Lower lobe of right lung (tissue), 2 donors: ENCODE measurements at places on chromosomes 13 and 19.
A peak's percentile ranks its signal among the peaks of the same experiment; 100 is the strongest.

GRCh38 chr19:3725640-3726310 is 17.6 kb downstream of the TJP3 start:
- DNase-seq: peak; percentile 68

DNA sequence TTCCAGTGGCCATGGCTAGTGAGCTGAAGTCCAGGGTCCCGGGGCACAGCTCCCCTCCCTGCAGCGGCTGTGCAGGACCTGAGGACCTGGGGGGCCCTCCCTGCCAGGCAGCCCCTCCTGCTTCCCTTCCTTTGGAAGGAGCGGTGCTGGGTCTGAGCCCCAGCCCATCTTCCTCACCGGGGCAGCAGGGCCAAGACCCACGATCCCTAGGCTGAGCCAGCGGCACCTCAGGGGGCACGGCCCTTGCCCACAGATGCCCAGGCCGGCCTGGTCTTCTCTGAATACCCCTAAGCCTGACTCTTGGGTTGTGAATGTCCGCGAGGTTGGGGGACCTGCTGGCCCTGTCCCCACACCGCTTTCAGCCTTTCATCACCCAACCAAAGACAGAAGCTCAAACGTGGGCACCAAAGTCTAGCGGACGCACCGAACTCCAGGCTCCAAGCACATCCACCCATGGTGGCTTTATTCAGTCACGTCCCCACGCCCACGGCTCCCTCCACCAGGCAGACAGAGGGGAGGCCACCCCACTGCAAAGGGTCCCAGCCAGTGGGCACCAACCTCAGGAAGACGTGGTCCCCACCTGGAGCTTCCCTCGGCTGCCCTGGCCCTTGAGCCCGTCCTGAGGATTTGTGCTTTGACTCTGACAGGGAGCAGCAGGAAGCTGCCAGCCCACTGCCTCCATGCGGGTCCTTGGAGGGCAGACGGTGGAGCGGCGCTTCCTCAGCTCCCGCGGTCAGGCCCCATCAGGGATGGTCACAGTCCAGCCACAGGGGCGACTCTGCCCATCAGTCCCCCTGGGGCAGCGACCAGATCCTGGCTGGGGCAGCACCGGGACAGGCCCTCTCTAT is 8.3 kb upstream of the MEX3D start:
- no peak for DNase-seq

DNA sequence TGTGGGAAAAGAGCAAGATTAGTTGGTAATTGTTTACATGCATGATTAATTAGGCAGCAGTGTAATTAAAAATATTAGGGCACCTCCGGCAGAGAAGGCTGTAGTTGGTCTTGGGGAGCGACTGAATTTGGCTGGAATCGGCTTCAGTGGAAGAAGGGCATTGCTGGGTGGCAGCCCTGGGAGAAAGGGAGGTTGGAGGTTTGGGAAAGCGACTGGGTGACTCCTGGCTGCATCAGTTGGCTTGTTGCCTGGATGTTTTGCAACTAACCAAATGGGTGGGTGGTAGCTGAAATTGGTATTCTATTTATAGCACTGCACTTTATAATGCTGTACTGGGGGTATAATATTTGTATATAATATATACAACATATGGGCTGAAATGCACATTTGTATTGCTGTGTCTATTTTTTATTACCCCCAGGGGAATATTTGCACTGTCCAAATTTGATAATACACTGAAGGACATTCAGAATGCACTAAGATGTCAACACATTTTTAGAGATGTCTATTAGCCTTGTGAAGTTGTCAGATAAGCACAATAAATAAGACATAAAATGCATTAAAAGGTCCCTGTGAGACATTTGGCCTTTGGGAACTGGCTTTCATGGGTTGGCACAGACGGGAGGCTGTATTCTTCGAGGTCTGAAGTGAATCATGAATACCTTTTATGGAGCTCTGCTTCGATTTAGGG is 1.7 kb downstream of the B3GLCT start:
- no peak for DNase-seq

GRCh38 chr19:40089462-40089861 is 1.3 kb downstream of the ZNF780A start:
- DNase-seq: no peak

- no peak for DNase-seq
These were observed 267.1 kb downstream of the TBC1D4 start for GRCh38 chr13:75214846-75215245.

- no peak for DNase-seq
These were observed 254.3 kb downstream of the NDFIP2 start for GRCh38 chr13:79735228-79735627.

DNA sequence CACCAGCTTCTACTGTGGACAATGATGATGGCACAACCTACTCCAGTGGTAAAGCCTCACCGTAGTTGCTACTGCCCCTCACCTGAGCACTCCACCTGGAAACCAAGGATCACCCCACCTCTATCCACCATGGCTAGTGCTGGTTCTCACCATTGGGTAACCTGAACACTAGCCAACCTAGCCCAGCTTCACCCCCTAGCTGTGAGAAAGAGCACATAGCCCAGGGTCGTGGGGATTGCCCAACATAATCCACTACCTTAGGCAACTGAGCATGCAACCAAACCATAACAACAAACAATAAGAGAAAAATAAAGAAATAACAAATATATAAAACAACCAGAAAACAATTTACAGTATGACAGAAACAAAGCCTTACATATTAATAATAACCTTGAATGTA is 560.1 kb downstream of the DIAPH3 start:
- no peak for DNase-seq

DNA sequence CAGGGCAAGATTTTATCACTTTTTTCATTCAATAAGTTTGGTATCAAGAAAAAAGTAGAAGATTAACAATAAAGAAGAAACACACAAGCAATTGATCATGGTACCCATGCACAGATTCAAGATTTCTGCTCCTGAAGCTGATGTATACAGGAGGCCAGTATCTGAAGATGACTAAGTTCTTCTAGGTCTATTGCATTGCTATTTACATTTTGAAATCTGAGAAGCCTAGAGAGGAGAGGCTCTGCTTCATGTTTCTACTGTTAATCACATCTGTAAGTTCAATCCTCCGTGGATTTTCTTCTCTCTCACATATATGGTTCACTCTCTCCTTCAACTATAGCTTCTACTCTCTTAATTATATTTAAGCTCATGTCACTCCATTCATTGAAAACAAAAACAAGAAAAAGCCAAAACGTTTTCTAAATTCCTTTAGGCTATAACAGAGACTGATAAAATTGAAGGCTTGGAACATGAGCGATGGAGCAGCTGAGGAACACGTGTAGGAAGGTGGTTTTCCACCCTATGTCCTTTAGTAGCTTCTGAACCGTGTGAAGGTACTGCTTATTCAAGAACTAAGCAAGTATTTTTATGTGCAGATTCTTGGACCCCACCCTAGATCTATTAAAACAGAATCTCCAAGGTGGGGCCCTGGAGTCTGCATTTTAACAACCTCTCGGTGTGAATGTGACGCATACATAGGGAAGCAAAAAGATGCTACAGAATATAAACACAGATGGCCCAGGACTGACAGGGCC is 198.2 kb downstream of the EFNB2 start:
- no peak for DNase-seq

DNA sequence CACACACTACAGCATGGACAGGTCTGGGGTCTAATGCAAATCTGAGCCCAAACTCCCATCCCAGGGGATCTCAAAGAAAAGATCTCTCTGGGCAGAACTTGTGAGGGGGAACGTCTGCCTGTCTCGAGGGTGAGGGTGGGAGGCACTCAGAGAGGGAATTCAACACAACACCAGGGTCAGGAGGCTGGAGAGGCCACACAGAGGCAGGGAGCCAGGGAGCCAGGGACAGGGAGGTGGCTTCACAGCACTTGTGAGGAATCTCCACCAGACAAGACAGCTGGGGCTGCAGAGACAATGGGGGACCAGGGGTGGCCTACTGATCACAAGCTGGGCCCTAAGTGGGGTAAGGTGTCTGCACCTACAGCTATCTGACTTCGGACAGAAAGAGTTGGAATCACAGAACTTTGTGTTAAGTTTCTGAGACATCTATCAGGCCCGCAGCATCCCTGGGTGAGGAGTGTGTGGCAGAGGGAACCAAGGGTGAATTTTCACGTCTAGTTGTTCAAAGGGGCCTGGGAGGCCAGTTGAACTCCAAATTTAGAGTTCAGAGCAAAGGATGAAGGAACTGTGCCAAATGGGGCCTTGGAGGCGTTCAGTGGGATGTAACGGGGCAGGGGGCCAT is 12.7 kb upstream of the AKAP8L start:
- DNase-seq: no peak

DNA sequence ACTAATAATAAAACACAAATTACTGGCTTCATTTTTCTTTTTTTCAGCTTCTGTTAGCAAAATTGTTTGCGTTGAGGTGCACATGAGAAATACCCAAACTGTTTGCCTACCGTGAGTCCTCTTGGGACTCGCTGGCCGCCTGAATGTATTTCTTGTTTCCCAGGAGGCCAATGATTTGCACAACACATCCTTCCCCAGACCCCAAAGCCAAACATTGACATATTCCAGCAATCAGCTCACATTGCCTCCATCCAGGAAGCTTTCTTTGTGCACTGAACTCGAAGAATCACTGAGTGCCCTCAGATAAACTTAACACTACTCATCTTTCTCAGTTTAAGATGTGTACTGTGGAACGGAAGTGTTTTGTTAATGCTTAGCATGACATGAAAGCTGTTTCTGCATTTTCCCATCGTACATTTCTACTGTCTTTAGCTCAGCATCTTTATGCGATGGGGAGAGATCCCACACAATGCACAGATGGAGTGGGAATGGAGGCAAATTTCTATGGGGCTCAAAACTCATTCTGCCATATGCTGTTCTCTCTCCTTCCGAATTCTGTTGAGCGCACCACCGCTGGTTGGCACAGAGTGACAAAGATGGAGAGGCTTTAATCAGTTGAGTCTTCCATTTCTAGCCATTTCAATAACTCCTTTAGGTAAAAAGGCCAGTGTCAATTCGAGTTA is 399.5 kb downstream of the RFC3 start:
- no peak for DNase-seq

DNA sequence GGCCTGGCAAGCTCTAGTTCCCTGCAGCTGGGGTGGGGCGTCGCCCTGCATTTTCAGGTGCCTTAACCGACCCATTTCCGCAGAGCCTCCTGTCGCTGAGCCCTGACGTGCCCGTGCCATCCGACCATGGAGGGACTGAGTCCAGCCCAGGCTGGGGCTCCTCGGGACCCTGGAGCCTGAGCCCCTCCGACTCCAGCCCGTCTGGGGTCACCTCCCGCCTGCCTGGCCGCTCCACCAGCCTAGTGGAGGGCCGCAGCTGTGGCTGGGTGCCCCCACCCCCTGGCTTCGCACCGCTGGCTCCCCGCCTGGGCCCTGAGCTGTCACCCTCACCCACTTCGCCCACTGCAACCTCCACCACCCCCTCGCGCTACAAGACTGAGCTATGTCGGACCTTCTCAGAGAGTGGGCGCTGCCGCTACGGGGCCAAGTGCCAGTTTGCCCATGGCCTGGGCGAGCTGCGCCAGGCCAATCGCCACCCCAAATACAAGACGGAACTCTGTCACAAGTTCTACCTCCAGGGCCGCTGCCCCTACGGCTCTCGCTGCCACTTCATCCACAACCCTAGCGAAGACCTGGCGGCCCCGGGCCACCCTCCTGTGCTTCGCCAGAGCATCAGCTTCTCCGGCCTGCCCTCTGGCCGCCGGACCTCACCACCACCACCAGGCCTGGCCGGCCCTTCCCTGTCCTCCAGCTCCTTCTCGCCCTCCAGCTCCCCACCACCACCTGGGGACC is 1.2 kb downstream of the ZFP36 start:
- DNase-seq: peak; percentile 83

DNA sequence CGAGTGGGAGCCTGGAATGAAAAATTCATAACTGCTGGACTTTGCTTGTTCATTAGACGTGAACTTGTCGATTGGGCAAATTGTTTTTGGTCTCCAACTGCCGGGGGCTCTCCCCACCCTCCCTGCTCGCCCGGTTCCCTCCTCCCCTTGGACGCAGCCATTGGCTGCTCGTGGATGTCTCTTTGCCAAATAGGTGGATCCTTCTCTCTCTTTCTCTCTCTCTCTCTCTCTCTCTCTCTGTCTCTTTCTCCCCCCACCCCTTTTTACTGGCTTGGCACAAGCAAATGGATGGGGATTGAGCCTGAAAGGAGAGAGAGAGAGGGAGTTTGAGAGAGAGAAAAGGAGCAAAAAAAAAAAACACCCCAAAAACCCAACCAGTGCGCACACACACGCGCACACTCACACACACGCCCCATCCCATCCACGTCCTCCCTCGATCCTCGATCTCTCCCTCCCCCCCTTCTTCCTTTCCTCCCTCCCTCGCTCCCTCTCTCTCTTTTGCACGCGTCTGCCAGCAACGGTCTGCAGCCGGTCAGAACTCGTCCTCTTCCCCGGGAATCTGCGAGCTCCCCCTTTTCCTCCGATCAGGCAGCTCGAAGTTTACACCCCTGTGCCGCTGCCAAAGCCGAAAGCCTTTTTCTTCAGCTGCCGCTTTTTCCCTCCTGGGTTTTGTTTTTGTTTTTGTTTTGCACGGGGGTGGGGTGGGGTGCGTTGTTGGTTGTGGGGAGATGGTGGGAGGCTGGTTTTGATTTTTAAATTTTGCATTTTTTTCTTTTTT is 27.8 kb downstream of the NFIX start:
- DNase-seq: peak; percentile 78

GRCh38 chr13:28306325-28306724 is 168.0 kb downstream of the PAN3 start:
- no peak for DNase-seq
